ENCODE measurements at places on chromosomes 5 and 9. TPM values are rescaled to one million over a fixed set of nuclear protein-coding genes. Genes with fewer than 3 reads are reported as not detected.

The TGFBI gene
- total RNA-seq = 1,163 TPM

The SLC25A25 gene
- total RNA-seq = 4.6 TPM

The RIMOC1 gene
- total RNA-seq = 20.1 TPM

The ST8SIA4 gene
- 0.39 TPM for total RNA-seq

The INSL6 gene
- not detected for total RNA-seq

The TOR1A gene
- total RNA-seq = 34.0 TPM

The MTRR gene
- 20.4 TPM for total RNA-seq

The EPB41L4B gene
- under 0.01 TPM for total RNA-seq

The PJA2 gene
- total RNA-seq = 50.0 TPM

The HTR1A gene
- not detected for total RNA-seq

The SHC3 gene
- total RNA-seq = 1.7 TPM

The PCDHAC2 gene
- not detected for total RNA-seq

DNA sequence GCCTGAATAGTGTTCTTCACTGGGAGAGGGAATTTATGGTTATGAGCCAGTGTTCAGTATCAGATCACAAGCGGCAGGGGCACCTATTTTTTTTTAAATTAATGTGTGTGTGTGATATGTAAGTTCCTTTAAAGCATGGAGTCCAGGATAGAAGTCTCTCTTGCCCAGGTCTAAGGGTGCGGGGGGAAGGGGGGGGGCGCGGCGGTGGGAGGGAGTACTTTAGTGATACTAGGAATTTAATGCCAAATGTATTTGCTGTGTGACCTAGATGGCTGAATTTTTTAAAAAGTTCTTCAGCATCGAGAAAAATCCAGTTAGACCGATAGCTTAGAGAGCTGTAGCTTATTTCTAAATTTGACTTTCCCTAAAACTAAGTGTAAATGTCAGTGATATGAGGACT lies 1.5 kb upstream of the FCHO2 start:
- DNase-seq = no peak

DNA sequence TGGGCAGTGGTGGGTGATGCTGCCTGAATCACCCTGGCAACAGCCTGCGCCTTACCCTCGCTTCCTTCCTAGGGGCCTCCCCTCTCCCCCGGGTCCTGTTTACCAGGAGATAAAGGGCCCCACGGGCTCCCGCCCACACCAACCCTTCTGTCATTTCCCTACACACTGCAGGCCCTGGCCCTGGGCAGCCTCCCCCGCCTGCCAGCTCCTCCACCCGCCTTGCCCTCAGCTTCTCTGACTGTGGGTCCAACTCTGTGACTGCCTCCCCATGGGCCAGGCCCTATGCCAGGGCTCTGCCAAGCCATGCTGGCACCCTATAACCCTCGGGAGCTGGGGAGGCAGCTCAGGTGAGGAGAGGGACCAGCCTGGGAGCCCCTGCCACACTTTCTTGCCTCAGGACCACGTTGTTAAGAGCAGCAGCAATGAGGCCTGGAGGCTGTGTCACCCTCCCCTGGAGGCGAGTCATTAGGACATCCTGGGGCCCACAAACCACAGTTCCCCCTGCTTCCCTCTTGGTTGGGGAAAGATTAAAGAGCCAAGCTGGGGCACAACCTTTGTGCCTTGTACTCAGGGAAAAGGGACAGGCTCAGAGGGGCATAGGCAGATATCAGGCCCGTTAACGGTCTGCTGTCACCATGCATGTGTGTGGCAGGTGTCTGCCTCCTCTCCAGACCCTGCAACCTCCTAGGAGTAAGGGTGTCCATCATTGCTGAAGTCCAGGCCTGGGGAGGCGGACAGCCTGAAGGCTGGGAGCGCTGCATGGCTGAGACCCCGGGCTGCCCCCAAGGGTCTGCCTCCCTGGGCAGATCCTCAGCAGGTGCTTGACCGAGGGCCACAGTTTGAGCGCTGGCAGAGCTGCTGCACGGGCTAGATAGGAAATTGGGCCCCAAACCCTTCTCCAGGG lies 2.8 kb downstream of the MGAT4B start:
- DNase-seq = no peak

- peak; percentile 32 for DNase-seq
Measured at GRCh38 chr9:2260417-2261306, 245.5 kb downstream of the SMARCA2 start.

GRCh38 chr9:86637515-86637914 lies 283.3 kb upstream of the TUT7 start:
- DNase-seq = no peak

- DNase-seq = no peak
Measured at GRCh38 chr9:126692041-126692758, 78.5 kb downstream of the LMX1B start.

GRCh38 chr9:94906181-94906580 lies 179.7 kb downstream of the AOPEP start:
- no peak for DNase-seq

DNA sequence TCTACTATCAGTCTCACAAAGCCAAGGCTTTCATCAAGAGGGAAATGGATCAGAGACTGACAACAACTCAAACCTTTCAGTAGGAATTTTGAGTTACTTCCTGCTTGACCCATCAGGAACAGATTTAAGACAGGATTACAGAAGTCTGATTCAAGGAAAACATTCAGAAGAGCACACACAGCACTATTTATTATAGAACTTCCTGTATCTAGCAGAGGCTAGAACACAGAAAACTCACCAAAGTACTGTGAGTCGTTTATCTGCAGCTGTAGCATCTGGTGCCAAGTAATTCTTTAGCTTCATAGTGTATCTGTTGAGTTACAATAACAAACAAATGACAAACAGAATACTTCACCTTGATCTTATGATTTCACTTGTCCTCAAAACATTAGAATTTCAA lies 13.8 kb downstream of the LEAP2 start:
- DNase-seq = no peak

DNA sequence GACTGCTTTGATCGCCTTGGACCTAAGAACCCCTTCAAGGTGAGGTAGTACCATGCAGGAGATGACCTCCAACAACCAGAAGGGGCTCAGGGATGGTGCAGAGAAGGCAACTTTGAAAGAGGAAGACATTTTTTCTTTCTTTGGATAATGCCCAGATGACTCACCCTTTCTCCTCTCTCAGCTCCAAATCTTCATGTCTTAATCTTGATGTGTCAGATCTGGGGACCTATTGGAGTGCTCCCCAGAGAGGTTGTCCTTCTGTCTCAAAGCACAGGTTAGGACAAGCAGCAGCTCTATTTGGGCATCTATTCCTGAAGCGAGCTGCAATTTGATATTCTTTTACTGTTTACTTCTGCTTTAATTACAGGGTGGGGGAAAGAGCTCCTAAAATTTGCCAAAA lies 229.9 kb upstream of the MAP3K1 start:
- peak; percentile 16 for DNase-seq

DNA sequence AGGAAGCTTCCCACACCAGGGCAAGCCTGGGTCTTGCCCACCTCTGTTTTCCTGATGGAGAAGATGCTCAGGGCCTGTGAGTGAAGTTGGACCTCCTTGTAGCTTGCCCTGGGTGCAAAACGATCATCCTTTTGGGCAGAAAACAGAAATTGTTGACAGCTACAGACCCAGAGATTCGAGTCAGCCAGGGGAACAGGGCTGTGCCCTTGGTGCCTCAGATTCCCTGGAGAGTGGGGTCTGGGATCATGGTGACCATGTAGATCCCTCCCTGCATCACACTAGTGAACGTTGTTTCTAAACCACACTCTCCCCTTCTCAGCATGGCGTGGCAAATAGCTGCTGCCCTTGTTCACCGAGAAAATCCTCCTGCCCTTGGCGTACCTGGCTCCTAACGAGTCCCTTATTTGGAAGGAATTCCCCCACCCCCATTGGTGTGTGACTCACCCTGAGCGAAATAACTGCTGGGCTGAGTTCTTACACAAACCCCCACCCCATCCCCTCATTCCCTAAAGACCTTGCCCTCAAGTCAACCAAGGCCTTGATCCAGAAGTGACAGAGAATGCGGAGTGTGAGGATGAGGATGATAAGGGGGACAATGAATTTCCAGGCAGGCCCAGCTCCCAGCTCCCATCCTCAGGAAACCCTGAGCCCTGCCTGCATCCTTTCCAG lies 1.1 kb upstream of the DCANP1 start:
- no peak for DNase-seq

DNA sequence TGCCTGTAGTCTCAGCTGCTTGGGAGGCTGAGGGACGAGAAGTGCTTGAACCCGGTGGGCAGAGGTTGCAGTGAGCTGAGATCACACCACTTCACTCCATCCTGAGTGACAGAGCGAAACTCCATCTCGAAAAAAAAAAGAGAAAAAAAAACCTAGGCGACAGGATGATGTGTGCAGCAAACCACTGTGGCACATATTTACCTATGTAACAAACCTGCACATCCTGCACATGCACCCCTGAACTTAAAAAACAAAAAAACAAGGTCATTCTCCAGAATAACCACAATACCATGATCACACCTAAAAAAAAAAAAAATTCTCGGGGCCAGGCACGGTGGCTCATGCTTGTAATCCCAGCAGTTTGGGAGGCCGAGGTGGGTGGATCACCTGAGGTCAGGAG lies 7.5 kb upstream of the DOLPP1 start:
- DNase-seq = no peak

- DNase-seq = no peak
Measured at GRCh38 chr5:147168578-147169327, 66.1 kb upstream of the STK32A start.

DNA sequence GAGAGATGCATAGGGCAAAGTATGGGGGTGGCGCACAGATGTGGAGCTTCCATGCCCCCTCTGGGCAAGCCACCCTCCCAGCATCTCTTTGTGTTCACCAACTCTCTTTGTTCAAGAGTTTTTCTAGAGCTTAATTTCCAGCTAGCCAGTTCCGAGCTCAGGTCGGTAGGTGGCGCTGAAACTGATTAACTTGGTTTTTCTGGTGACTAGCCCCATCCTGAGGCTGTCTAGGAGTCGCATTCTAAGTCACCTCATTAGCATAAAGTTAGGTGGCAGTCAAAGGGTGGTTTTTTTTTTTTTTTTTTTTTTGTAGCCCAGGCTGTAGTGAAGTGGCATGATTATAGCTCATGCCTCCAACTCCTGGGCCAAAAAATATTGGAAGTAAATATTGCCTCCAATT lies 476.4 kb downstream of the KDM4C start:
- DNase-seq = peak; percentile 28

GRCh38 chr5:174718880-174719610 lies 5.3 kb upstream of the MSX2 start:
- no peak for DNase-seq

DNA sequence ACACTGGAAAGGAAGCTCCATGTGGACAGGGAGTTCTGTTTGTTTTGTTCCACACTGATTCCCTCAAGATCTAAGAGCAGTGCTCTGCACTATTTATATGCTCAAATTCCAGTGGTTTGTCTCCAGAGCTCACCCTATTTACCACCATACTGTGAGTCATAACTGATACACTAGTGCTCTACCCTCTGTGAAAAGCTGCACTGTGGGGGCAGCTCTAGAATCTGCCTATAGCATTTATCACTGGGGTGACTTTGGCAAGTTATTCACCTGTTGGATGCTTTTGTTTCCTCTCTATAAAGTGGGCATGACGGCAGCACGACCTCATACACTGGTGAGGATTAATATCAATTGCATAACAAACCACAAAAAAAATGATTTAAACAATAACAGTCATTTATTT lies 307.8 kb downstream of the NR2F1-AS1 start:
- peak; percentile 81 for DNase-seq

DNA sequence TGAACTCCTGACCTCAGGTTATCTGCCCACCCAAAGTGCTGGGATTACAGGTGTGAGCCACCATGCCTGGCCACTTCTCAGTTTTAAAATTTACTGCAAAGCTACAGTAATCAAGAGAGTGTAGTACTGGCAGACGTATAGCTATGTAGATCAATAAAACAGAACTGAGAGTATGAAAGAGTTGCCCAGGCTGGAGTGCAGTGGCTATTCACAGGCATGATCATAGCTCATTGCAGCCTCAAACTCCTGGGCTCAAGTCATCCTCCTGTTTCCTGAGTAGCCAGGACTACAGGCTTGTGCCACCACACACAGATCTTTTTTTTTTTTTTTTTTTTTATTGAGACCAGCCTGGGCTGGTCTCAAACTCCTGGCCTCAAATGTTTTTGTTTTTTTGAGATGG lies 26.5 kb upstream of the NCS1 start:
- no peak for DNase-seq

- DNase-seq = no peak
Measured at GRCh38 chr5:83540105-83540504, 68.6 kb downstream of the VCAN start.

GRCh38 chr9:85995599-85995998 lies 54.7 kb downstream of the NAA35 start:
- no peak for DNase-seq

GRCh38 chr9:79286992-79287707 lies 284.6 kb upstream of the TLE4 start:
- DNase-seq = no peak

DNA sequence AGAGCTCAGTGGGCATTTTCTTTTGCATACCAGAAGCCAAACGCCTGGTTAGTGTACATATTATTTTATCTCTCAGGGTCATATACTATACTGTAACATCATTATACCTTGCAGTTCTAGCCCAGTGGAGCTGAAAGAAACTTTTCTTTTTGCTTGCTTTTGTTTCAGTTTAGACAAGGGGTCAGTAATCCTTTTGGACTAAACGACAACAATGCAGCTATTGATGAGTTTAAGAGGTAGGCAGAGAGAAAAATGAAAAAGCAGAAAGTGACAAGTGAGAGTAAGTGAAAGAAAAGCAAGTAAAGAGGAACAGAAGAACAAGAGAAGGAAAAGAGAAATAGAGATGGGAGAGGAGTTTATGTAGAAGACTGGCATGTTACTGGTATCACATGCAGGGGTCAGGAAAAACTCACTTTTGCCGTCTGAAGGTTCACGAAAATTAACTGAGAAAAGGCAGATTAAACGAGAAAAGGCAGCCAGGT lies 47.4 kb upstream of the TENT2 start:
- no peak for DNase-seq

DNA sequence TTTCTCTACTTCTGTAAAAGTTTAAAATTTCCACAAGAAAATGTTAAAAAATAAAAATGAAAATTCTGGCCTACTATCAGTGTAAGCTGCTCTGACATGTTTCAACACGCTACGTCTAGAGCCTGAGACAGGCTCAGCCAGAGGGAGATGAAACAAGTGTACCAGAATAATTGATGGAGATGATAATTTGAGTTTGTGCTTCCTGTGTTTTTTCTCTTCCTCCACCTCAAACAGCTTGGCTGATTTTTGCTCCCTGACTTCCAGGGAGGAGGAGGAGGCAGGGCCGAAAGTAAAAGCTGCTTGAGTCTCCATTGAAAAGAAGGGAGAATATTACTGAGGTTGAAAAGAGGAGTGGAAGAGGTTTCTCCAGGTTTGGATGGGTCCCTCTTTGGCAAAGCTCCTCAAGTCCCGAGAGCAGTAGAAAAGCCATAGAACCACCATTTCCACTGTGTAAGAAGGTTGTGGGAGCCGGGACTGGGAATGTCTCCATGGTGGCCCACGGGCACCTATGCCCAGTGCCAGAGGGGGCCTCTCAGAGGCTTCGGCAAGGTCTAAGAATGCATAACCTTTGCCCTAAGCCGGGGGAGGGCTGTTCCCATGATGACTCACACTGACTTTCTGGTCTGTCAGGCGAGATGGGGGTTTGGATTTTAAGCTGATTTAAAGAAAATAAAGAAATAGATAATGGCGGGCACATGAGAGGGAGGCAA lies 95.1 kb downstream of the HRH2 start:
- peak; percentile 50 for DNase-seq
